ENCODE measurements at places on chromosomes 5 and 9.

GRCh38 chr9:99181206-99181605, 40.5 kb downstream of the ALG2 start:
- no peak for DNase-seq

DNA sequence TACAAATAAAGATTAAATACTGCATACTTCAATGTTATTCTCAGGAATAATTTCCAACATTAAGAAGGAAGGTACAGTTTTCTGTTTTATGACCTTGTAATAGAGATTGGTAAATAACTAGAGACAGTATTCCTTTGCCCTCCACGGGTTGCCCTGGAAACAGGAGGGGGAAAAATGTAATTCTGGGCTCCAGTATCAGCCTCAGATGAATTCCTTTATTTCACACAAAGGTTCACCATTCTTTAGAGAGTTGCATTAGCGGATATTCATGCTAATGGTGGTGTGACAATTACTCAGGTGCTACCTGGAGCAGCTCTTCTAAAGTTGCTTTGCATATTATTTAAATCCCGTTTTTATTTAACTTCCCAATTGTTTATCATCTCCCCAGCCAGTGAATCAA, 42.6 kb downstream of the CETN3 start:
- no peak for DNase-seq

DNA sequence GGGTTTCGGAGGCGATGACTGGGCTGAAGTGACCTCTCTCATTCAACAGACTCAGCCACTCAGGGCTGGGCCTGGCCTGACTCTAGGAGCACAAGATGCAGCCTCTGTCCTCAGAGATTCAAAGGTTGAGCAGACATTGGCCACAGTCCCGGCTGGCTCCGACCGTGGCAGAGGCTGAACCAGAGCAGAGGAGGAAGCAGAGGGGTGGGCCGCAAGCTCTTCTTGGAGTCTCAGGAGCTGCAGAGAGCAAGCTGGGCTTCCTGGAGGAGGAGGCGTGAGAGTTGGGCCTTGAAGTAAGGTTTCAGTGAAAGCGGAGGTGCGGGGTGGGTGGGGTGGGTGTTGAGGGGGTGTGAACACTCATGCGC, 37.6 kb downstream of the ALG2 start:
- no peak for DNase-seq

- no peak for DNase-seq
Measured at GRCh38 chr9:127866535-127866934, 10.9 kb downstream of the AK1 start.

DNA sequence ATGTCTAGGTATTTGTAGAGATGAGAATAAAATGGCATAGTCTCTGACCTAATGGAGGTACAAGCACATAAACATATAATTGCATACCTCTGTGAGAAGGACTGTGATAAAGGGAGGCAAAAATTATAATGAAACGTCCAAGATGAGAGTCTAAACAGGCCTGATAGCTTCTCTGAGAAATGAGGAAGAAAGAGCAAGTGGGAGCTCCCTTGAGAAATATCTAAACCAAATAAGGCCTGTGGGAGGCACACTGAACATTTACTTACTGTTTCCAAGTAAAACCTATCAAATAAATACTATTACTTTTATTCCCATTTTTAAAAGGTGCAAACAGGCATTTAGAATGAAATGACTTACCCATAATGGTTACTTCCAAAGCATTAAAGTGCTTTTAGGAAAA, 125.6 kb upstream of the PAPPA start:
- no peak for DNase-seq

DNA sequence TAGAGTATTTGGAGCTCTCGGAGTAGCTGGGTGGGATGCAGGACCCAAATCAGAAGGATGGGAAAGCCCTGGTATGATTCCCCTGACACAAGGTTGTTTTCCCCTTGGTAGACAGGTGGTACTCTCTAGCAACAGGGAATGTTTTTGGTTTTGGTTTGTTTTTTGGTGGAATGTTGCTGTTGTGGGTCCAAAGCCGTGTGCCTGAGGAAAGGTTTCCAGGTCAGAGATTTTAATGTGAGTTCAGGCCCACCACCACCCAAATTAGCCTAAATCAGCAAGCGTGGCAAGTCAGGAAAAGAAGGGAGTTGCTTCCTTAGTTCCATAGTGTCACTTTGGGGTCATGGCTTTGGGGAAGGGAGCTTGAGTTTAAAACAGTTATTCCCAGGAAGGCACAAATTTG, 385.5 kb downstream of the RAB3C start:
- DNase-seq, result no peak

GRCh38 chr5:150036513-150036912, 36.0 kb downstream of the HMGXB3 start:
- no peak for DNase-seq

- peak; percentile 19 for DNase-seq
Measured at GRCh38 chr5:173245319-173246134, 10.5 kb upstream of the NKX2-5 start.

- DNase-seq, result no peak
Measured at GRCh38 chr9:134388289-134388808, 62.1 kb downstream of the RXRA start.

DNA sequence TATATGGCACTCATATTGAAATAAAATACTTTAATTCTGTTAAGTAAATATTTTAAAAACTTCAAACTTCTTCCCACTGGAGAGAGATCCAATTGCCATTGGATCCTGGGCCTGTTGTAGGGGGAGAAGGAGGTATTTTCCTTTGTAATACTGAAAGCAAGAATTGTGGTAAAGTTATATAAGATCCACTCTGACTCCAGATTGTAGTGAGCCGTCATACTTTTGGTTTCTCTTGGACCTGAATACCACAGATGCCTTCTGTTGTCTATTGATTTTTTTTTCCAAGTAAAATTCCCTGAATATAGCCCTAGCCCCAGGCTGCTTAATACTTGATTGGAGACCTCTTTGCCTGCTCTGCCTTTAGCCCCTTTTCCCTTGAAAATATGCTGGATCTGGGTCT, 86.9 kb downstream of the ATG10 start:
- DNase-seq, result no peak

DNA sequence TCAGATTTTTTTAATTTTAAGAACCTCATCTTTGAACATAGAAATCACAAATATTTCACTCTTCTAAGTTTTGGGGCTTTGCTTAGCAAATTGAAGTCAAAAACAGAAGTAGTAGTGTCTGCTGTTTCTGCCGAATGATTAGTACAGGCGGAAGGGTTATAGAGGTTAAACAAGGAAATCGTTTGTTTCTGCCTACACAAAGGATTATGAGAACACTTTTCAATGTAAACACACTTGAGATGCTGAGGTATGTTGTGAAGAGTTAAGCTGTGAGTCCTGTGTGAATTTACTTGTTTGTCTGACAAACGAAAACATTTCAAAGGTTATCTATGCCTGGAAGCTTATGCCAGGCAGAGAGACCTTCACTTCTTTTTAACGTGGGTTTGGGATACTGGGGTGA, 224.8 kb downstream of the CETN3 start:
- DNase-seq, result no peak

Data from NCI-H82 (cell line).